ENCODE measurements at places on chromosomes 13 and 19. TPM values are rescaled to one million over a fixed set of nuclear protein-coding genes. Genes with fewer than 3 reads are reported as not detected.

DNA sequence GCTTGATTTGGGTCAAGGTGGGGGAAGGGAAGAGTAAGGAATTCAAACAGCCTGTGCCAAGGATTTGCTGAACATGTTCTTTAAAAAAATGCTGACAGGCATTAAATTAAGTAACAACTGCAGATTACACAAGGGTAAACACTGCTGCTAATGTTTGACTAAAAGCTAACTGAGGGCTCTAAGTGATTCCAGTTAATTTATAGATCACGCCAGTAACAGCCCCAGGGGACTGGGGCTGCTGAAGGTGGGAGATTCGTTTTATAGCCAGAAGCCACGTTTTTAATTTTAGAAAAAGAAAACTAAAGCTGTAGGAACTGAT, 321.7 kb downstream of the DLEU7 start:
- DNase-seq, result no peak

GRCh38 chr13:80962855-80963254, 621.9 kb upstream of the SPRY2 start:
- no peak for DNase-seq

Gene PRODH2
- not detected for polyA plus RNA-seq

Gene SPPL2B
- 84.1 TPM for polyA plus RNA-seq

Gene SLC25A23
- 55.5 TPM for polyA plus RNA-seq

Measured in left lung (tissue), 14 donors.